Mammary epithelial cell (primary cell): ENCODE measurements at places on chromosomes 4 and X.

- DNase-seq, result peak; percentile 69
These were observed 177.1 kb downstream of the CBR4 start for GRCh38 chr4:168832763-168833575.

- DNase-seq, result no peak
These were observed 424.1 kb downstream of the SMARCA1 start for GRCh38 chrX:129099207-129099606.

GRCh38 chrX:68686097-68686977, 38.9 kb downstream of the STARD8 start:
- DNase-seq, result peak; percentile 5

DNA sequence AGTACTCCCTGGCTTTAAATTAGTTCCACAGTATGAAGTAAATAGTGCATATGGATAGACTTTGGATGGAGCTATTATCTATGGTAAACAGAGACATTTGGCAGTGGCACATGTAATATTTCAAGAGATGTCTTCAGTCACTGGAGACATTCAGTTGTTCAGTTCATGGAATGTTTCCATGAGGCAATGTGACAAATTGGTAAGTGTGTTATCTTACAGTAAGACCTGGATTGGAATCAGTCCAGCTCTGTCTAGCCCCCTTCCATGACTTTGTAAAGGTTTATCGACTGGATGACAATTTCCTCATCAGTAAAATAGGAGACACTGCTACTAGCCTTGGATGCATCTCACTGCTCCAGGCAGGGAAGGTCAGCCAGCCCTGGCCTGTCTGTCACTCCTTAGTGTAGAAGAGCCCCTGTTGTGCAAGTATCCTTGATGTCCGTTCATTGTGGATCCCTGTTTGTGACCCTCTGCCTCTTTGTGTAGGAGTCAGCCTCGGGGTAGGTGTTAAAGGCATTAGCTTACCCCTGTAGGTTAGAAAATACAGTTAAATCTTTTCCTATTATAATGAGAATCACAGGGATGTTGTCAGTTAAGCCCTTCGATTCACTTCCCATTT, 335.9 kb downstream of the ANK2 start:
- DNase-seq, result no peak

- DNase-seq, result no peak
These were observed 8.6 kb upstream of the TSPAN7 start for GRCh38 chrX:38552721-38553120.

DNA sequence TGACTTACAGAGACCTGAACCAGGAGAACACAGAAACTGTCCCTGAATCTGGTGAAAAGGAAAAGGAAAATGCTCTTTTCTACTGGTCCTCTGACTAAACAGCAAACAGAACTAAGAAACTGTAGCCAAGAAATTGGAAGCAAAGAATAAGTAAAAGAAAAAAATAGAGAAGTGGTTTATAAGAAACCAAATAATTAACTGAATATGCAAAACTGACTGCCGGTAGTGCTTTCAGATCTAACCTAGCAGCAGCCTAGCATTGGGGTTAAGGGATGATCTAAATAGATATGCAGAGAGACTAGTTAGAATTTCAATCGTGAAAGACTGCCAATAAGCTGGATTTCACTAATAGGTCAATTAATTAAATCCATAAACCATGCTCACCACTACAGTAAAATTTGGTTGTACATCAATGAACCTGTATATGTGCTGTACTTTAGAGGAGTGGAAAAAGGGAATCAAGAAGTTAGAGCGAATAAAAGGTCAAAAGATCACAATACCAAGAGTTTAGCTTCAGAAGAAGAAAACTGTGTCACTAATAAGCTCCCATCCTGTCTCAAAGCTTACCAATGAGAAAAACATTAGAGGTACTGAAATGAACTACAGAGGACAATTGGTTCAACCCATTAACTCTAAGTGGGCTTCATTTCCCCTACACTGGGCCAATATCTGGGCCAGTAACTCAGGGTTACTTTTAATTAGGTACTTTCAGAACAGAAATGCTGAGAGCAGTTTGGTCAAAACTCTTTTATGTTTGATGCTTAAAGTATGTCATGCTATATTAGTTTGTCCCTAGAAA, 53.6 kb downstream of the KLHL13 start:
- DNase-seq, result no peak

DNA sequence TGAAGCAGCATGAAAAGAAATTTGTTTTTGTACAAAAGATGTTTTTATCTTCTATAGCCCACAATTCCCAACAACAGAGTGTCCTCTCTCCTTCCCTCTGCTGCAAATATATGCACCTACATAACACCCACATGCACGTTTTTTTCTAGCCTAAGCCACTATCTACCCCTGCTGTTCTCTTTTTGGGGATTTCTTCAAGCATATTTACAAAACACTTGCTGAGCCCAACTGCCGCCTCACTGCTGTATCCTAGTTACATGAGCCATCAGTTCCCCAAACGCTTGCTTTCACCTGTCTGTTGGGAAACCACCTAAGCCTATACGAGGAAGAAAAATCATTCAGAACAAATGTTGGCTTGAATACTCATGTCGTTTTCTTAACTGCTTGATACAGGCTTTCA, 127.2 kb downstream of the CHRNA9 start:
- DNase-seq, result no peak

DNA sequence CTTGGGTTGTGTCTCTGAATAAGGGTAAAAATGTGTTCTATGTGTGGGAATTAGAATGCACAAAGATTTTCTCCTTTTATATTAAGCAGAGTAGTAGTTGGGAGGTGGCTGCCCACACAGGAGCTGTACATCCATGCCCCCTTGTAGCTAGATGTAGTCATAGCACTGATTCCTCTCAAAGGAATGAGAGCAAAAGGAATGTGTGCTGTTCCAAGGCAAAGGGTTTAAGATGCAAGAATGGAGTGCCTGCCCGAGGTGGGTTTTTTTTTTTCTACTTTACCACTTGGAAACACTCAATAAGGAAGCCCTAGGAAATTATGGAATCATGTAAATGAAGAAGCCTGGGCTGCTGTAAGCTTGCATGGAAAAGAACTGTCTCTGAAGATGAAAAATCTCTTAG, 2183.2 kb upstream of the AGA start:
- DNase-seq, result no peak

- peak; percentile 14 for DNase-seq
These were observed 78.2 kb downstream of the IL21 start for GRCh38 chr4:122542411-122543236.

DNA sequence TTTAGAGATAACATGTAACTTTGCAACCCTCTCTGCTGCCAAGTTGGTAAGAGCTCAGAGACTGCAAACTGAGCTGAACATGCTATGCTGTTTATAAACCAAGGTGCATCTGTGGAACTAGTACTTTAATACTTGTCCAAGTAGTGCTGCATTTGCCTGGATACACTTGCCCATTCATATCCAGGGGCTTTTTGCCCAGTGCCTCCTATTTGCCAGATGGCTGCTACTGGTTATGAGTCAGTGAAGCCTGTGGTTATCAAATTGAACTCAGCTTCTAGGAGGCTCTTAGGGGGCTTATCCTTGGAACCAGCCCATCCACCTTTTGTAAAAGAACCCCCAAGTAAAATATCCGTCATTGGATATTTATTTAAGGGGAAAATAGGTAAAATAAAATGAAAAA, 79.6 kb downstream of the AFF2 start:
- no peak for DNase-seq

DNA sequence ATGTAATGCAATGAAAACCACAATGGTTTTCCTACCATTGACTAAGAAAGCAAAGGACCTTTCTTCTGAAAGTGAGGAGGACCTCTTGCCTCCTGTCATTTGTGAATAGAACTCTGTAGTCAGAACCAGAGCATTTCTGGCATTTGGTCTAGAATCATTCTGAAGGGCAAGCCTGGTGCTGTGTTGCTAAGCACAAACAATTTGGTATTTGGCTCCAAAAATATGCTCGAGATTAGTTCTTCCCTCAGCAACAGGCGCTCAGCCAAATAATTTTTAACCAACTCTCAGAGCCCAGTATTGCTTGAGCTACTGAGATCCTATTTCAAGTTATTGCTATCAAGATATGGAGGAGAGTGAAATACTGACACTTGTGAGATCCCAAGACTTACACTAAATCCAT, 71.0 kb downstream of the SNCA start:
- DNase-seq, result peak; percentile 86

- peak; percentile 8 for DNase-seq
These were observed 842.1 kb upstream of the HTR2C start for GRCh38 chrX:113741744-113742143.

DNA sequence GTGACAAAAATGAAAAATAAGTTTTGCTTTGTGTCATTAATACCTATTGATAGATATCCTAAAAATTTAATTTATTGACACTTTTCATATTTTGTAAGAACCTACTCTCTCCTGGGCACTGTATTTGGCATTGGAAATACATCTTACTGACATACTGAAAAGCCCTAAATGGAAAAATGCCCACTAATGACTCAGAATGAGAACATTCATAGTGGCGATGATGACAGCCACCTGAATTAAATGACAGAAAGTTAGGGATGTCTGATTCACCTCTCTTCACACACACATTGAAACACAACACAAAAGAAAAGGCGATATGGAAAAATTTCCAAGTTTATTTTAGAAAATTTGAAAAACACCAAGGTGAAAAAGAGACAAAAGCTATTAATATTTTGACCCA, 992.3 kb downstream of the STPG2 start:
- no peak for DNase-seq

DNA sequence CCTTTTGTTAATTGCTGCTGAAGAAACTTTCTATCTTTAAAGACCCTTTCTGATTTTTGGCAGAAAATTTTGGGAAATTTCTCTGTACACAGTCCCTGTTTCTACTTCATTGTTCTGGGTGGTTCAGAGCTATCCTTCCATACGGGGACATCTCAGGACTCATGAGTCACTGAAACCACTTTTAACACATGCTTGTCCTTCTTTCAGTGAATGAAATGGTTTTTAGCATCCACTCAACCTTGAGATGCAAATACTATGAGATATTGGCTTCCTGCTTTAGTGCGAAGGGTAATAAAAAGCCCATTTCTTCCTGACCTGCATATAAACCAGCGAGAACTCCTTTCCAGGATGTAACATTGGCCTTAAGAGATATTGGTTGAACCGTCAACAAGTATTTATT, 158.0 kb downstream of the REPS2 start:
- no peak for DNase-seq

GRCh38 chrX:107505223-107505622, 55.8 kb downstream of the FRMPD3 start:
- no peak for DNase-seq

DNA sequence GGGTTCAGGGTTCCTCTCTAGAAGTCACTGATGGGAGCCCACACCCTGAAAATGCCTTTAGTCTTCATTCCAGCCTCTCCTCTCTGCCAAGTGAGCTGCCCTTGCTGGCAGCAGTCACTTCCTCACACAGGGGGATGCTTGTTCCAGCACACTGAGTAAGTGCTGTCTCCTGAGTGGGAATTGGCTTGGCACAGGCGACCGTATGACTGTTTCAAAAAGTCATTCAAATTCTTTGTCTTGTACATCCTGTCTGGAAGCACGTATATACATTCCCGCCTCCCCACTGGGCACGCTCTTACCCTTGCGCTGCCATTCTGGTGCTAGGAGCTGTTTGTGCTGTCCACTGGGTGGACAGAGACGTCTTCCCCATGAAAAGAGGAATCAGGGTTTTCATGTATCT, 40.2 kb upstream of the CD99 start:
- no peak for DNase-seq

GRCh38 chr4:136709897-136710296, 822.4 kb downstream of the PCDH18 start:
- DNase-seq, result no peak

GRCh38 chrX:110146521-110146920, 143.6 kb downstream of the TMEM164 start:
- peak; percentile 42 for DNase-seq

DNA sequence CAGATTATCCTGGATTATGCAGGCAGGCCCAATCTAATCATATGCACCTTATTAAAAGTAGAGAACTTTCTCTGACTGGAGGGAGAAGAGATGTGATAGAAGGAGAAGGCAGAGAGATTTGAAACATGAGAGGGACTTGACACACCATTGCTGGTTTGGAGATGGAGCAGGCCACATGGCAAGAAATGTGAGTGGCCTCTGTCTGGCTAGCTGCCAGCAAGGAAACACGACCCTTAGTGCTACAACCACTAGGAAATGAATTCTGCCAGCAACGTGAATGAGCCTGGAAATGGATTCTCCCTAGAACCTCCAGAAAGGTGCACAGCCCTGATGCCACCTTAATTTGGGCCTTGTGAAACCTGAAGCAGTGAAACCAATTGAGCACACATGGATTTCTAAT, 79.5 kb upstream of the MBNL3 start:
- no peak for DNase-seq

GRCh38 chrX:49199906-49200771, at the start of gene SYP:
Gene SYP, minus strand, starts transcription at chrX:49200193. Its CDS starts 7 bp downstream, at chrX:49200186.
- DNase-seq, result peak; percentile 74

DNA sequence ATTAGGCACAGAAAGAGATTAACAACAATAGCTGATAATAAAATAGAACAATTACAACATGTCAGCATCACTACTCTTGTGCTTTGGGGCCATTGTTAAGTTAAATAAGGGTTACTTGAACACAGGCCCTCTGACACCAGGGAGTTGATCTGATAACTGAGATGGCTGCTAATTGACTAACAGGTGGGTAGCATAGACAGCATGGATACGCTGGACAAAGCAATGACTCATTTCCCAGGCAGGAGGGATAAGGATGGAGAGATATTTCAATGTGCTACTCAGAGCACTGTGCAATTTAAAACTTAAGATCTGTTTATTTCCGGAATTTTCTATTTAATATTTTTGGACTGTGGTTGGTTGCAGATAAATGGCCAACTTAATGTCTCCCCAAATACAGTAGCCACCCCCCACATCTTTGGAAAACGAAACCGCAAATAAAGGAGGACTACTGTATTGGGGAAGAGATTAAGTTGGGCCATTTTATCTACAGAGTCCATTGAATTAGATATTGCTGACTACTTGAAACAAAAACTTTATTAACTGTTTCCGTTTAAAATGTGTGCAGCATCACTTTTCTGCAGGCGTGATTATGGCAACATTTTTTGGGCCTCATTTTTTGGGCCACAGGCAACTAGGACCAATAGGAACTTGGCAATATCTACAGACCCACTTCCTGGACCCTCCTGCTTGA, 200.6 kb upstream of the KLF3 start:
- DNase-seq, result no peak

GRCh38 chrX:132433001-132433400, 55.8 kb downstream of the MBNL3 start:
- no peak for DNase-seq

- DNase-seq, result no peak
These were observed 81.2 kb downstream of the GAB1 start for GRCh38 chr4:143417679-143418403.

GRCh38 chrX:21708116-21708515, 49.8 kb downstream of the SMPX start:
- DNase-seq, result no peak
